ENCODE measurements at places on chromosomes 11 and 22.

DNA sequence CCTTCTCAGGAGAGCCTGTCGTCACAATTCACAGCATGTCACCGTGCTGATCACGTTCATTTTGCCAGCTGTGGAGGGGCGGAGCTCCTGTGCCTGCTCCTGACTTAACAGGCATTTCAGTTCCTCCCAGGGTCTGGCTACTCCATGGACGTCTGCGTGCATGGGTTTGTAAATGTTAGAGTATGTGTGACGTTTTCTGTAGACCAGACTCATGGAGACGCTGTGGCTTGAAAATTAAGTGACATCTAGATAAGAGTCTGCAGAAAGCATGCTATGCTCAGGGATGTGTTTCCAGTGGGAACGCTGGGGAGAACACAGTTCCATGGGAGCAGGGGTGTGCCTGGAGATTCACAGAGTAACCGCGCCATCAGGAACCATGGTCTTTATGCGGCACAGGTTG is 804.0 kb downstream of the TBC1D22A start:
- H3K27me3 ChIP-seq, result no peaks in the 10 kb centered on the region
- no peak overlapping the region for H3K27ac ChIP-seq
- no peak for DNase-seq
- H3K4me1 ChIP-seq, result no peaks in the 10 kb centered on the region

DNA sequence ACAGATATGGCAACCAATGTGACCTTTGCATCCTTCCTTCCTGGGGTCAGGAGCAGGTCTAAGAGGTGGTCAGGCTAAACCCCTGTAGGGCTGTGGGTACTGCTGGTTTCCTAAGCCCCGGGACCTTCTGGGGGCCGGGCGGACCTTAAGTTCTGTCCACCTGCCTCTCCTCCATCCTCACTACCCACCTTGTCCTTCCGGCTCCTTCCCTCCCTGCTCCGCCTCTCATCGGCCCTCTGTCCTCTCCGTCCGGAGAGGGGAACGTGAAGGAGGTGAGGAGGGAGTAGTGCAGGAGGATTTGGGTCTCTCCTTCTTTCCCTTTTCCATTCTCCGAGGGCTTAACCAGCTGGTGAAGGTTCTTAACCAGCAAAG is 28.3 kb upstream of the PARVB start:
- peak overlapping the region; percentile 65 for H3K4me3 ChIP-seq
- peaks cover 29% of the 10 kb centered on the region for H3K4me1 ChIP-seq

DNA sequence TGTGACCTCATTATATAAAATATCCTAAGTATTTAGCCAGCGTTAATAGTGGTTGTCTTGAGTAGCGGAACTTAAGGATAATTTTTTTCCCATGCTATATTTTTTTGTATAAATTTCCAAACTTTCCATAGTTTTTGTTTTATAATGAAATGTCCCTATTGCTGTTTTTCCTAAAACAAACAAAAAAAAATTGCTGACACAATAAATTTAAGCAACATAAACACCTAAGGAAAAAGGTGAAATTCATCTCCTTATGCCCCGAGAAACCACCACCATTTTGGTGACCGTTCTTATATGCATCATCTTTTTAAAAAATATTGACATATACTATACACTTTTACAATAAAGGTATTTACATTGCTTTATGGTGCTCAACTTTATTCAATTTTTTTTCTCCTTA is 708.8 kb upstream of the ANO5 start:
- H3K36me3 ChIP-seq, result no peaks in the 10 kb centered on the region
- no peak for DNase-seq
- no peak overlapping the region for H3K27ac ChIP-seq
- H3K27me3 ChIP-seq, result no peaks in the 10 kb centered on the region

GRCh38 chr22:19067696-19068348 is 54.4 kb downstream of the DGCR2 start:
- no peak for DNase-seq
- H3K27ac ChIP-seq, result peak overlapping the region; percentile 81
- H3K36me3 ChIP-seq, result peaks cover 4% of the 10 kb centered on the region
- no peak overlapping the region for H3K4me3 ChIP-seq

DNA sequence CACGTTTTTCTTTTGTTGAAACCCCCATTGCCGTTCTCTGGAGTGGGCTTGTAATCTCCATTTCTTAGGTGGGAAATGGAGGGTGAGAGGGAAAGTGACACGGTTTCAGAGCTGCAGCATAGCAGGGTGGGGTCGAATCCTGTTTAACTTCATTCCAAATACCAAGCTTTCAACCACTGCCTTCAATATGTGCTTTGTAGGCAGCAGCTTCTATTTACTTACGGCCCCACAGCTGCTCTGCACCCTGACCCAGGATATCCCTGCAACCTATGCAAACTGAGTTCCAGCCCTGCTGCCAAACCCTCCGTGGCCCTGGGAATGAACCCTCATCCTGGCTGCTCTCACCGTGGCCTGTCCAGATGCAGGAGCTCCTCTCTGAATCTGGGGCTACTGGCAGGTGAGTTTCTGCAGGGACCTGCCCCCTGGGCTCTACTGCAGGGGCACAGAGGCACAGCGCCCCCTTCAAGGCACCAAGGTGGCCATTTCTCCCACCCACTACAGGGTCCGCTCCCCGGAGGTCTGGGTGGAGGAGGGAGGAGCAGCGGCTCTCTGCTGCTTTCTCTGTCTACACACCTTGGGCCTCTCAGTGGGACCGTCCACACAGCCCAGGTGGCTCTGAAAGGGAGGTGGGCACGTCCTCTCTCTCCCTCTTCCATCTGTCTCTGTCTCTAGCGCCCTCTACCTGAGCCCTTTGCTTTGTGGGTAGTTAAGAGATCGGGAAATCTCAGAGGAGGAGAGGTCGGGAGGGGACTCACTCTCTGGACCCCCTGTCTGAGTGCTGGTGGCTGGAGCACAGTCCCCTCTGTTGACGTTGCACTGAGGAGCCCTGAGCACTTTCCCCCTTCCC is 279.1 kb downstream of the BRD1 start:
- H3K4me1 ChIP-seq, result no peaks in the 10 kb centered on the region
- no peak overlapping the region for H3K4me3 ChIP-seq
- no peak overlapping the region for H3K27ac ChIP-seq
- H3K36me3 ChIP-seq, result peaks cover 11% of the 10 kb centered on the region
- no peak for DNase-seq
- H3K27me3 ChIP-seq, result no peaks in the 10 kb centered on the region

Measured in Karpas-422 (cell line).